AG09319 (cell line): ENCODE measurements at places on chromosomes 7 and 10.

- DNase-seq, result no peak
Observed at GRCh38 chr10:51100221-51100620, 25.9 kb downstream of the PRKG1 start.

DNA sequence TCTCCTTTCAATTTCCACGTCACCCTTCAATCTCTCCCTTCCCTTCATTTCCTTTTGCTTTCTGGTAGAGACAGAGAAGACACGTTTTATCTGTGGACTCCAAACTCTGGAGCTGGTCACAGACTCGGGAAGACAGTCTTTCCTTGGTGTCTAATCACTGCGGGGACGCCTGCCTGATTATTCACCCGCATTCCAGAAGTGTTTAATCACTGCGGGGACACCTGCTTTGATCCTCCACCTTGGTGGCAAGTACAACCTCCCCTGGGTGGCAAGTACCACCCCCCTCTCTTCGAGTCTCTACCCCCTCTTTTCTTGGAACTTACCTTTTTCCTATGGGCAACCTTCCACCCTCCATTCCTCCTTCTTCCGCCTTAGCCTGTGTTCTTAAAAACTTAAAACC lies 15.3 kb upstream of the LRRC61 start:
- no peak for DNase-seq

- no peak for DNase-seq
Observed at GRCh38 chr7:157482517-157483087, 145.8 kb downstream of the DNAJB6 start.

GRCh38 chr10:111493024-111493625 lies 416.3 kb downstream of the ADRA2A start:
- DNase-seq, result no peak

DNA sequence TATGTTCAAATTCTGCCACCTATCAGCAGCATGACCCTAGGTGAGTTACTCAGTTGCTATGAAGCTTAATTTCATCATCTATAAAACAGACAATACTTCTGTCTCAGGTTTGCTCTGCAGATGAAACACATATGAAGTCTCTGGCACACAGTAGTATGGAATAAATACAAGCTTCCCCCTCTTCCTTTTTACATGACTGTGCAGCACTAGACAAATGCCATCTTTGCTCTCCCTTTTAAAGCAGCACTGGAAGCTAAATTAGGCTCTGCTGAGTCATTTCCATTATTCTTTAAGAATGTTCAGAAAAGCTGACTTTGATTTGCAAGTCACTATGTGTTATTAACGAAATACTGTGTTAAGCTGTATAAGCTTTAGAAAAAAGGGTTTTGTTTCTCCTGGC lies 40.7 kb upstream of the ANAPC16 start:
- no peak for DNase-seq

GRCh38 chr7:33706771-33707200 lies 198.6 kb upstream of the BMPER start:
- DNase-seq, result no peak

DNA sequence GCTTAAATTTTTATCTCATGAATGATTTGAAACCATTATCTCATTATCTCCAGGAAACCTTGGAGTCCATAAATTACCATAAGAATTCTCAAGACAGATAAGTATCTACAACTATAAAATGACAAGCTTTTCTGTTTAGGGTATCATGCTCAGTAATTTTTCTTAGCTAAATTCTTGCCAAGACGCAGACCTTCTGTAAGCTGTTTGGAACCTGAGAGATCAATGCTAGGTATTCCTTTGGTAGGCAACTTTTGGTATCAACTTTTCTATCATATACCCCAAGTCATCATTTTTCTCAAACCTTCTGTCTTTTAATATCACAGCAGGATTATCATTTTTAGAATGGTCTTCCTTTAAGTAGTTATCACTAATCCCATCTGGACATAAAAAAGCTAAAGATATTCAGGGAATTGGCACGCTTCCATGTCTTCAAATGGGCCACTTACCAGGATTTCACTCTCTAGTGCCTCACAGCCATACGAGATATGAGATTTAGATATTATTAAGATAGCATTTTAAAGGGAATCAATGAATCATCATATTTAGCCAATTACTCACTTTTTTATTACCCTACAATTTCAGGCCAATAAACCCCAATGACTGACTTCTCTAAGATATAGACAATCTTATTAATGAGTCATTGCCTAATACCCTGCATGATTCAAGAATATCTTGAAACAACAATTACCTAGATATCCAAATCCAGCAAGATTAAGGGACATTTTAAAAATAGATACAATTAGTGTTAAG lies 544.1 kb downstream of the HTR7 start:
- no peak for DNase-seq

- no peak for DNase-seq
Observed at GRCh38 chr7:97748482-97748881, 16.6 kb downstream of the TAC1 start.

DNA sequence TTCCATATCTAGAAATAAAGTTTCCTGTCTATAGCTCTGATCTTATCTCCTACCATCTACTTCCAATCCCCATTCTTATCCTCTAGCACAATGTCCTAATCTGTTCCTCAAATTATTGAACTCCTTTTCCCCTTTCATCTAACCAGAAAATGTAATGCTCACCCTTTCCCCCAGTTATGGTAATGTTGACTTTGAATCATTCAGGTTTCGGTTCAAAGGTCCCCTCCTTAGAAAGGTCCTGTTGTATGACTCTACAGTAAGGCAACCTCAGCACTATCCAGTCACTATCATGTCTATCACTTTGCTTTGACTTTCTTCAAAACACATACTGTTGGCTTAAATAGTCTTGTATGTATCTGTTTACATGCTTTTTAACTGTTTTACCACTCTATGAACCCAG lies 264.2 kb upstream of the PCDH15 start:
- DNase-seq, result no peak
